A549 treated with ZK216348 at 1 μM for 4 hours (cell line): ENCODE measurements at places on chromosomes 2 and 18. TPM values are rescaled to one million over a fixed set of nuclear protein-coding genes. Genes with fewer than 3 reads are reported as not detected.

DOK6 gene
- not detected in 5 replicates for total RNA-seq

EGR4 gene
- total RNA-seq = 0.09 to 0.43 TPM (median 0.20 TPM) in 5 replicates

OSBPL1A gene
- 11.0 to 16.5 TPM (median 13.2 TPM) in 5 replicates for total RNA-seq

EFEMP1 gene
- total RNA-seq = 32.3 to 56.8 TPM (median 40.9 TPM) in 5 replicates
